ENCODE measurements at places on chromosomes 2 and 18. TPM values are rescaled to one million over a fixed set of nuclear protein-coding genes. Genes with fewer than 3 reads are reported as not detected.
A peak's percentile ranks its signal among the peaks of the same experiment; 100 is the strongest.

Gene CEBPZOS
- total RNA-seq, result 60.4 TPM

Gene GREB1
- not detected for total RNA-seq

Gene LYG2
- not detected for total RNA-seq

Gene SATB2
- 8.2 TPM for total RNA-seq

Gene MREG
- total RNA-seq, result 2.0 TPM

Gene RAPGEF4
- 0.37 TPM for total RNA-seq

Gene CPLX4
- total RNA-seq, result not detected

Gene CPO
- not detected for total RNA-seq

Gene ANKRD30BL
- total RNA-seq, result not detected

Gene GREB1L
- total RNA-seq, result 9.5 TPM

Gene ALLC
- not detected for total RNA-seq

Gene IL18R1
- not detected for total RNA-seq

Gene CIB4
- not detected for total RNA-seq

DNA sequence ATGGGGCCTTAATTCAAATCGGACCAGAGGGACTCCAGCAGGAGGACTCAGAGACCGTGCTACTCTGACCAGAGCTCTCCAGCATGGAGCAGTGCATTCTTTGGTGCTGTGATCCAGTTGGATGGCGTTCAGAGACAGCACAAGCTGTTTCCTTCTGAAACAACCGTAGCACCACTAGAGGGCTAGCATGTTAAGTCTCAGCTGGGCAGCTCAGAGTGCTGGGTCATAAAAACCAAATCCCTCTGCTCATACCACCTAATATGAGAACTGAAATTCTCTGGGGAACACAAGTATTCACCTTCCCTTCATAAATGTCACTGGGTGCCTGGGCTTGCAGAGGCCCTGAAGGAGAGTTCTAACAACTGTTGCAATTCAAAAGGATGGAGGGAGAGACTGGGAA is 97.7 kb upstream of the TFCP2L1 start:
- peaks cover 45% of the 10 kb centered on the region for H3K4me1 ChIP-seq
- DNase-seq, result no peak
- peaks cover 49% of the 10 kb centered on the region for H3K36me3 ChIP-seq
- no peak overlapping the region for H3K27ac ChIP-seq
- H3K4me3 ChIP-seq, result no peak overlapping the region

DNA sequence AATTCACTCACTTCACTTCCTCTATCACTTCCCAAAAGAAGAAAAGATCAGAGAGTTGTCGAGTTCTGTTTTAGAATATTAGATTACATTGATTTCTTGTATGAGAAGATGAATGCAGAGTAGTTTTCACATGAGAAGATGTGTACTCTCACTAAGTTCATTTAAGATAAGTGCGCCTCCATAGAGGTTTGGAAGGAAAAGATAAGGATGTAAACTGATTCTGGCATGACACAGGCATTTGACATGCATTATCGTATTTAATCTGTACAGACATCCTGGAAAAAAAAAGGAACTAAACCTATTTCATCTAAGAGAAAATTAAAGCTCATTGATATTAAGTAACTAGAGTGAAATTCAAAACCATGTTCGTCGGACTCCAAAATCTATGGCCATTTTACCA is 152.2 kb upstream of the CRIM1 start:
- H3K4me3 ChIP-seq, result no peak overlapping the region
- H3K27me3 ChIP-seq, result no peaks in the 10 kb centered on the region
- H3K27ac ChIP-seq, result no peak overlapping the region

DNA sequence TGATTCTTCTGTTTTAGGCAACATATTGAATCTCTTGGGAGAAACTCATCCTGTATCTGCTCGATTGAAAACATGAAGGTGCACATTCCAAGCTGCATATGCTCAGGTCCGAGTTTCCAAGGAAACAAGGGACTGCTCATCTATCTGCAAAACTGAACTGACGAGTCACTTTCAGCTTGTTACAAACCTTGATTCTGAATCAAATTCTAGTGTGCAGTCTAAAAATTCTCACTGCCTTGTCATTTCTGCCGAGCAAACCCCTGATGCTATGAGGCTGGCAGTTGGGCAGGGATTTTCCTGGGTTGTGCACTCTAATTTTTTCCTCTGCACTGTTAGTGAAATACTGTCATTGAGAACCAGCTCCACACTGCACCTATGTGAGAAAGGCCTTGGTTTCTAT is 101.3 kb upstream of the ETAA1 start:
- H3K27me3 ChIP-seq, result peaks cover 1% of the 10 kb centered on the region
- H3K4me1 ChIP-seq, result peaks cover 37% of the 10 kb centered on the region
- DNase-seq, result peak; percentile 15
- H3K27ac ChIP-seq, result peak overlapping the region; percentile 3
- no peak overlapping the region for H3K4me3 ChIP-seq

- no peak overlapping the region for H3K4me3 ChIP-seq
- no peak for DNase-seq
- no peaks in the 10 kb centered on the region for H3K4me1 ChIP-seq
- no peaks in the 10 kb centered on the region for H3K27me3 ChIP-seq
- peaks cover 9% of the 10 kb centered on the region for H3K36me3 ChIP-seq
These were observed 56.2 kb upstream of the B3GNT7 start for GRCh38 chr2:231339316-231339715.

DNA sequence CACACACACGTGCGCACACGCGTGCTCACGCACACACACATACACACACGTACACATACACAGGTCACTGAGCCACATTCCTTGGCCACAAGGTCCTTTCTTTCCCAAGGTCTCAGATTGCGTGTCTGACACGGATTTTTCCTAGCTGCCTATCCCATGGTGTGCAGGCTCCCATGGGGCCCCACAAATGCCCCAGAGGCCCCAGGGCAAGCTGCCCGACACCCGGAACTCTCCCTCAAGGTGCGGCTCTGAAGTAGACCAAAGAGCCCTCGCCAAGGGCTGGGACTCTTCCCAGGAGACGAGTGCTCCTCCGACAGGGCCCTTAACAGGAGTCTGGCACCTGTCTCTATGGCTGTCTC is 46.7 kb downstream of the SDC1 start:
- no peak for DNase-seq
- peaks cover 18% of the 10 kb centered on the region for H3K4me1 ChIP-seq
- no peaks in the 10 kb centered on the region for H3K36me3 ChIP-seq
- H3K4me3 ChIP-seq, result no peak overlapping the region

- no peak for DNase-seq
- H3K27me3 ChIP-seq, result peaks cover 2% of the 10 kb centered on the region
- H3K4me3 ChIP-seq, result no peak overlapping the region
- H3K27ac ChIP-seq, result no peak overlapping the region
- H3K36me3 ChIP-seq, result no peaks in the 10 kb centered on the region
These were observed 33.2 kb upstream of the FOSL2 start for GRCh38 chr2:28359222-28360057.

- no peak for DNase-seq
- no peaks in the 10 kb centered on the region for H3K27me3 ChIP-seq
- peaks cover 29% of the 10 kb centered on the region for H3K4me1 ChIP-seq
- peak overlapping the region; percentile 81 for H3K4me3 ChIP-seq
- peak overlapping the region; percentile 84 for H3K27ac ChIP-seq
These were observed 51.2 kb downstream of the SLC4A1AP start for GRCh38 chr2:27714851-27715291.

DNA sequence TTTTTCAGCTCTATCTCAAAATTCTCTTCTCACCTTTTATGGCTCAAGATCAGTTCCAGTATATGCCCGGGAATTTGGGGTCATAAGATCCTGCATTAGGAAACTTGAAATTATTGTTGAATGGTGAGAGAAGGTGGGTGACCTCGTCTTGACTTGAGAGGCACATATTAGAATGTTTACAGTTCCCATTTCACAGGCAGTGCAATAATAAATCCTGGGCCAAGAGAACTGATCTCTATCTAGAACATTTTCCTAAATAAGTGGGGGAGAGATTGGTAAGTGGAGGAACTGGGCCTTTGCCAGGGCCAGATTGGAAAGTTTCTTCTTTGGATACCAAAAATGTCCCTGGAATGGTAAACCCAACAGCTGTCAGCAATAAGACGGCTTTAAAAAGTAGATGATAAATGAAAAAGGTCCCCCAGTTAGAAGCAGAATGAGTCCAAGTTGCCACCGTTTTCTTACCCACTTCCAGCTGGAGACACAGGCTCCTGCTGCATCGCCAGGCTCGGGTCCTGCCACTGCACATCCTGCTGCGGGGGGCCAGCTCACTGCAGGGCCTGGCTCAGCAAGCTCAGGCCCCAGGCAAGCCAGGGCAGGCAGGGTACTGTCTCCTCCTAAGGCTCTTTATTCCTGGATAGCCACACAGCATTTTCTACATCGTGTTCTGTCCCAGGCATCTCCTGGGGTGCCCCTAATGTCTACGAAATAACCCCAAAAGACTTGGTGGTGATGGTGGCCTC is 126.4 kb upstream of the EPAS1 start:
- H3K27ac ChIP-seq, result peak overlapping the region; percentile 85
- DNase-seq, result no peak
- H3K4me3 ChIP-seq, result peak overlapping the region; percentile 43
- H3K27me3 ChIP-seq, result no peaks in the 10 kb centered on the region

- peaks cover 19% of the 10 kb centered on the region for H3K27me3 ChIP-seq
- no peak overlapping the region for H3K4me3 ChIP-seq
- H3K27ac ChIP-seq, result no peak overlapping the region
- no peak for DNase-seq
These were observed 72.4 kb downstream of the RHOB start for GRCh38 chr2:20519309-20519708.

DNA sequence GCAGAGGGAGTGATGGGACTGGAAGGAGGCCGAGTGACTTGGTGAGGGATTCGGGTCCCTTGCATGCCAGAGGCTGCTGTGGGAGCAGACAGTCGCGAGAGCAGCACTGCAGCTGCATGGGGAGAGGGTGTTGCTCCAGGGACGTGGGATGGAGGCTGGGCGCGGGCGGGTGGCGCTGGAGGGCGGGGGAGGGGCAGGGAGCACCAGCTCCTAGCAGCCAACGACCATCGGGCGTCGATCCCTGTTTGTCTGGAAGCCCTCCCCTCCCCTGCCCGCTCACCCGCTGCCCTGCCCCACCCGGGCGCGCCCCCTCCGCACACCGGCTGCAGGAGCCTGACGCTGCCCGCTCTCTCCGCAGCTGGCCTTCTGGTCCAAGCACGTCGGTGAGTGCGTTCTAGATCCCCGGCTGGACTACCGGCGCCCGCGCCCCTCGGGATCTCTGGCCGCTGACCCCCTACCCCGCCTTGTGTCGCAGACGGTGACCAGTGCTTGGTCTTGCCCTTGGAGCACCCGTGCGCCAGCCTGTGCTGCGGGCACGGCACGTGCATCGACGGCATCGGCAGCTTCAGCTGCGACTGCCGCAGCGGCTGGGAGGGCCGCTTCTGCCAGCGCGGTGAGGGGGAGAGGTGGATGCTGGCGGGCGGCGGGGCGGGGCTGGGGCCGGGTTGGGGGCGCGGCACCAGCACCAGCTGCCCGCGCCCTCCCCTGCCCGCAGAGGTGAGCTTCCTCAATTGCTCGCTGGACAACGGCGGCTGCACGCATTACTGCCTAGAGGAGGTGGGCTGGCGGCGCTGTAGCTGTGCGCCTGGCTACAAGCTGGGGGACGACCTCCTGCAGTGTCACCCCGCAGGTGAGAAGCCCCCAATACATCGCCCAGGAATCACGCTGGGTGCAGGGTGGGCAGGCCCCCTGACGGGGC is 4.6 kb downstream of the PROC start:
- no peaks in the 10 kb centered on the region for H3K36me3 ChIP-seq
- peaks cover 8% of the 10 kb centered on the region for H3K4me1 ChIP-seq
- DNase-seq, result no peak
- H3K27ac ChIP-seq, result no peak overlapping the region
